ENCODE measurements at places on chromosomes 5 and 9. TPM values are rescaled to one million over a fixed set of nuclear protein-coding genes. Genes with fewer than 3 reads are reported as not detected.
A peak's percentile ranks its signal among the peaks of the same experiment; 100 is the strongest.

GLRA1 gene
- not detected for total RNA-seq

AUH gene
- total RNA-seq = 16.0 TPM

GRCh38 chr9:21336457-21336856 lies 1.3 kb upstream of the KLHL9 start:
- DNase-seq = no peak

FGF18 gene
- not detected for total RNA-seq

- DNase-seq = no peak
Measured at GRCh38 chr9:19424176-19424779, 15.5 kb downstream of the ACER2 start.

C9 gene
- not detected for total RNA-seq

- no peak for DNase-seq
Measured at GRCh38 chr9:37325778-37326177, 96.7 kb upstream of the GRHPR start.

ABO gene
- total RNA-seq = not detected

DNA sequence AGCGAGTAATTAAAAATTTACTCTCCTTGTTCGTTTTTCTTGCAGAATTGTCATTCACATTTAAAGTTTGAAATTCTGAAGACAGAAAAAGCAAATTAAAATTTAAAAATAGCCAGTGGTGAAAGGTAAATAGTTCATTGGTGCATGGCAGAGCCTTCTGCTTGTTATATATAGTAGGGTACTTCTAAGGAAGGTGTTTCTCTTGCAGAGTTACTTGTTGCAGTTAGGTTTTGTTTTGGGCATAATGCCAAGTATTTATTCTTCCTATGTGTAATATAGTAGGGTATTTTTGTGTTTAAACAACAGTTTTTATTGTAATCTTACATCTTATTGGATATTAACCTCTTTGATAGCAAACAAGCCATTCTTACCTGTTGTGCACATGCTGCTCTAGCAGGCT lies 179.4 kb downstream of the KDM4C start:
- DNase-seq = no peak

- DNase-seq = no peak
Measured at GRCh38 chr9:68781928-68782327, 76.9 kb downstream of the PIP5K1B start.

- DNase-seq = no peak
Measured at GRCh38 chr9:32351845-32352244, 32.6 kb upstream of the ACO1 start.

- no peak for DNase-seq
Measured at GRCh38 chr5:174139623-174140022, 94.1 kb downstream of the NSG2 start.

FAM120AOS gene
- total RNA-seq = 89.9 TPM

PRRX2 gene
- 5.1 TPM for total RNA-seq

DNA sequence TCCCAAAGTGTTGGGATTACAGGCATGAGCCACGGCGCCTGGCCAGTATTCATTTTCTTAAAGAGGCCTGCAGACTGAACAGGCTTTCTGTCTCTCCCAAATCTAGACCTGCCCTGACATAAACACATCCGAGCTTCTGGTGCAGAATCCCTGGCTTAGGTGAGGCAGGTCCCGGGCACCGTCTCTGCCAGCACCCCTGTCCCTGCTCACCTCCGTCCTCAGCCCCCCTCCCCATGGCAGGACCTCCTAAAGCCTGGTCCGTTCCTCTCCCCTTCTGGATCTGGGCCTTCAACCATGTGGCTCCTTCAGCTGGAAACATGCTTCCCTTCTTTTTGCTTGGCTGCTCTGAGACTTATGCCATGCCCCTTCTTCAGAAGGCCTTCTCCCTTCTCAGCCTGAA lies 22.7 kb upstream of the RXRA start:
- no peak for DNase-seq

GRCh38 chr5:149857499-149857898 lies 87.1 kb downstream of the PDE6A start:
- DNase-seq = no peak

DNA sequence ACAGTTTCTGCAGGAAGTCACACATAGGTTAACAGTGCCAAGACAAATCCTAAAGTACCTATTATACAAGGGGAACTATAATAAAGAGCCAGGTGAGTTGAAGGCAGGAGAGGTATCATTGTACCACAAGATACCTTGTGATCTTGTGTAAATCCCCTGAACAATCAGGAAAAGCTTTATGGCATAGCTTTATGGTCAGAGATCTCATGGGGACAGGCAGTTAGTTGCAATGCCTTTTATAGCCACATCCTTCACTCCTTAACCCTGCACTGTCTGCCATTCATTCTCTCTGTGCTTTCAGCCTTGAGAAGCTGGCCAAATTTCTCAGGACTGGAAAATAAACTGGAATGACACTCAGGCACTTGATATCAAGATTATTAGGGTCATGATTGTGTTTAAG lies 97.0 kb downstream of the GHR start:
- no peak for DNase-seq

SCGB3A2 gene
- total RNA-seq = not detected

DNA sequence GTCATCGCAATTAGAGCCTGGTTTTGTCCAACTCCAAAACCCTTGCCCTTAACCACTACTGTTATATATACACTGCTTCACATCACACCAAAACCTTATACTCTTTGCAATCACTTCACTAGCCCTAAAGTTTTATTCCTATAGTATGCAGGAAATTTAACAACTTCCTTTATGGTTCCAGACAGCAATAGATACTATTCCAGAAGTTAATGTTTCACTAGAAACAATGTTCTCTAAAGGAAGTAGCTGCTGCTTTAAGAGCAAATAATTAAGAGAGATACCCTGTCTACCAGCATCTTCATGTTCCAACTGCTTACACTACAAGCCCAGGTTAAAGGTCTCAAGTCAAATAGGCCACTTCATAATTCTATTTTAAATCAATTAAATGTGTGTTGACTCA lies 22.0 kb downstream of the FREM1 start:
- DNase-seq = no peak

GRCh38 chr5:16669776-16670175 lies 53.0 kb upstream of the RETREG1 start:
- no peak for DNase-seq

CTSV gene
- total RNA-seq = 2.2 TPM

SV2C gene
- total RNA-seq = not detected

DNA sequence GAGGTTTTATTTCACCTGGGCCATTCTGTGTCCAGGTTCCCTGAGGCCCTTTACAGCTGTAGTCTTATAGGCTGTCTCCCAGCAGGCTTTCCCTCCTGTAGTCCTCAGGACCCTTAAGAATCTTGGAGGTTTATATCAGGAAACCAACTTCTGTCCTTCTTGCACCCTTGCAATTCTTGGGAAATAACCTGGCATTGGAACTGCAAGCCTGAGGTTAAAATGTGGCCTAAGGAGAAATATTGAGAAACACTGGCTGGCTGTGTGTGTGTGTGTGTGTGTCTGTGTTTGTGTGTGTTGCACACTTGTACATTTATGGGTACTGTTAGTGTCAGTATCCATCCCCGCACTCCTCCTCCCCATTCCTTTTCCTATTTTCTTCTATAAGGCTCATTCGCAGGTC lies 168.9 kb downstream of the PAPPA start:
- no peak for DNase-seq

SPATA31E1 gene
- not detected for total RNA-seq

LCN15 gene
- total RNA-seq = not detected

GRCh38 chr5:180523629-180524466 lies 29.7 kb downstream of the CNOT6 start:
- no peak for DNase-seq

DNA sequence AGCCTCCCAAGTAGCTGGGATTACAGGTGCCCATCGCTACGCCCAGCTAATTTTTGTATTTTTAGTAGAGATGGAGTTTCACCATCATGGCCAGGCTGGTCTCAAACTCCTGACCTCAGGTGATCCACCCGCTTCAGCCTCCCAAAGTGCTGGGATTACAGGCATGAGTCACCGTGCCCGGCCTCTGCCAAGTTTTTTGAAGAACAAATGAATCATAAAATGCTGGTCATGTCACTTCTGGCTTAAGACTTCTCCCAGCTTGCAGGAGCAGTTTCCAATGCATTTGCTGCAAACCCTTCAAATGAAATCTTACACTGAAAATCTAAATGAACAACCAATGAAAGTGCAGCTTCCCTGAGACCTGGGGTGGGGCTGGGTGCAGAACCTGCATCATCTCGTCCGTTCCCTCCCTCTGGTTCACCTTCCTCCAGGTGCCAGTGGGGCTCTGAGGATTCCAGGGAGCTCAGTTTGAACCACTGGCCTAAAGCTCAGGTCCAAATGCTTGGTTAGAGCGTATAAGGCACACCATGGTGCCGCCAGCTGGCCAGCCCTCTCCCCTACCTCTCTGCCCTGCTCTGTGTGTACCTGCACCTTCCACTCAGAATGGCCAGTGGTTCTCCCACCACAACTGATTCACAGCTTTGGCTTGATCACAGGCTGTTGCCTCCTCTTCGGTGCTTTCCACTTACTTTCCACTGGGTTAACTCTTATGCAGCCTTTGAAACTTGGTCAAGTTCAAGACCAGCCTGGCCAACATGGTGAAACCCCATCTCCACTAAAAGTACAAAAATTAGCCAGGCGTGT lies 39.8 kb upstream of the FUBP3 start:
- DNase-seq = peak; percentile 29

DNA sequence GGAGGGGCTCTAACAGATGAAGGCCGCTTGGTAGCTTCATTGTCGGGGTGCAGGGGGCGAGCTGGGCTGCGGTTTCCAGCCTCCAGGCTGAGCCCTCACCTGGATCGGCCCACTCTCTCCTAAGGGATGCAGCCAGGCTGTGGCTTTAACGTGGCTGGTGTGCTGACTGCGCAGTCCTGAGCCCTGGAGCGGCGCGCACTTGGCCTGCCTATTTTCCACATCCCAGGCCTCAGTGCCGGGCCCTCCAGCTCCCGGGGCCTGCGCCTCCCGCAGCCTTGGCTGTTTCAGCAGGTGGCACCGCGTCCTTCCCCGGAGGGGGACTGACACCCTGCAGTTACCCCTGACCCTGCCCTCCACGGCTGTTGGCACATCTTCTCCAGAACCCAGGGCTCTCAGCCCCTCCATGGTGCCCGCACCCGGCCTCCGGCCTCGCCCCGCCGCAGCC lies 1.4 kb downstream of the RNU6ATAC start:
- DNase-seq = no peak

- DNase-seq = no peak
Measured at GRCh38 chr5:60503771-60504170, 196.2 kb downstream of the DEPDC1B start.

SLC25A2 gene
- total RNA-seq = not detected

F2RL1 gene
- 2.1 TPM for total RNA-seq

DNA sequence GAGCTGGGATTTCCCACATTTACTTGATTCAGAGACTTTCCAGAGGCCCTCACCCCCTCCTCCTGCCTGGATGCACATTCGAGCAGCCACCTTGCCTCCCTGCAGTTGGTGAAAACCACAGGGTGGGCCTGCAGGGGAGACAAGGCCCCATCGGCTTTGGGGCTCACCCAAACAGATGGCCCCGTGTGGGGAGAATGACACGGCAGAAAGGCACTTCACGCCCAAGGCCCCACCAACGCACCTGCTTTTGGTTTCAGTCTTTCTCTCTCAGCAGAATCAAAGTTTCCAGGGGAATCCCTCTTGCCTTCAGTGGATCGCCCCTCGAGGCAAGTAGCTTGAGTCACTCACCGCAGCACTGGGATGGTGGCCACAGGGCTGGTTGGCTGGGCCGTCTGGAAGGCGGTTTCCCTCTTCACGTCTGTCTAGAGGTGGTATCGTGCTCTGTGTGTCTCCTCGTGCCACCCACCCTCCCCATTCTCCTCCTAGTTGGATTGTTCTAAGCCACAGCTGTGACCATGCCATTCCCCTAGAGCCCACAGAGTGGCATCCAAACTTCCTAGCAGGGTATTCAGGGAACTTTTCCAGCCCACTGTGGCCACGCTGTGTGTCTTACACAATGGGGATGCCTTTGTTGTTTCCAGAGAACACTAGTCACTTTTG lies 31.8 kb downstream of the SEC61B start:
- no peak for DNase-seq

DCAF12 gene
- total RNA-seq = 28.7 TPM

DNA sequence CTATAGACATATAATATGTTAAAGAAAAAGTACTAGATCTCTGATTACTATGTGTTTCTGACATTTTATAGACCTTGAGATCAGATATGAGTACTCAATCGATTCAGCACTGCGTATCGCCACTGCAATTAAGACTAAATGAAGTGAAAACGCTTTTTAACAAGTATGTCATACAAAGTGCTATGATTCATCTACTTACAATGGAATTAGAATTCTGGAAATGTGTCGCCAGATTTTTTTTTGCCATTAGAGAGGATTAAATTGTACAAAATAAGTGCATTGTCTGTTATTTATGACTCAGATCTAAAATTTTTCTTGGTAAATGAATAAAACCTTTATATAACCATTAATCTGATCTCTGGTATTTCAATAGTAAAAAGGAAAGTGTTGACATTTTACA lies 20.0 kb upstream of the AGGF1 start:
- no peak for DNase-seq

RC3H2 gene
- 63.6 TPM for total RNA-seq

PLPPR1 gene
- total RNA-seq = not detected

GRCh38 chr5:138252944-138253343 lies 21.5 kb downstream of the GFRA3 start:
- DNase-seq = no peak

CBY3 gene
- total RNA-seq = not detected

DNA sequence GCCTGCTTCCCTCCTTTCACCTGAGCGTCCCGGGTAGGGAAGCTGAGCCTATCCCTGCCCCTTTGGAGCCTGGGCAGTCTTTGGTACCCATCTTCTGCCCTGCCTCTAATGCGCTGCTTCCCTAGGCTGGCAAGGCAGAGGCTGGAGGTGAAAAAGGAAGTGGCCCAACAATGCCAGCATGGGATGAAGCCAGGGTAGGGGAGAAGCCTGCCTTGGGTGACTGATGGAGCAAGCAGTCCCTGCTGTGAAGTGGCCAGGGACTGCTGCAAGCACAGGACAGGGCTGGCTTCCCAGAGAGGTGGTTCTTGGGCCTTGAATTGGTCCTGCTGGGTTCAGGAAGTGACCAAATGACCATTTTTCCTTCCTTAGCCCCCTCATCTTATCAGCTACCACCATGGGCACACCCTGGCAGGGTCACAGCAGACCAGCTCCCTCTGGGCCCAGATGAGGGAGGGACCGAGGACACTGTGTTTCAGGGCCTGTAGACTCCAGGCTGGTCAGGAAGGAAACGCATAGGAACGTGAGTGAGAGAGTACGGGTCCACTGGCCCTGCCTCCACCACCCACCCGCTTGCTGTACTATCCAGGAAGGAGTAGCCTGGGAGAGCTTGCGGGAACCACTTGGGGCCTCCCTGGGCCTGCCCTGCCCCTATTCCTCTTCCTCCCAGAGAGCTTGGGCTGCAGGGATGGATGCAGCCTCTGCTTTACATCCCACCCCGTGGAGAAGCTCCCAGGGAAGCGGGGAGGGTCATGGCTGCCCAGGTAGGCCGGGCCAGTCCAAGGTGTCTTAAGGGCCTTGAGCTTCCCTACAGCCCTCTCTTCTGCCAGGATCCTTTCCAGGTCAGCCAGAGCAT lies 102.6 kb downstream of the DAB2IP start:
- DNase-seq = no peak
